CD4-positive, alpha-beta T cell treated with Interleukin-17A for 4 hours (primary cell): ENCODE measurements at places on chromosomes 2 and 18.

DNA sequence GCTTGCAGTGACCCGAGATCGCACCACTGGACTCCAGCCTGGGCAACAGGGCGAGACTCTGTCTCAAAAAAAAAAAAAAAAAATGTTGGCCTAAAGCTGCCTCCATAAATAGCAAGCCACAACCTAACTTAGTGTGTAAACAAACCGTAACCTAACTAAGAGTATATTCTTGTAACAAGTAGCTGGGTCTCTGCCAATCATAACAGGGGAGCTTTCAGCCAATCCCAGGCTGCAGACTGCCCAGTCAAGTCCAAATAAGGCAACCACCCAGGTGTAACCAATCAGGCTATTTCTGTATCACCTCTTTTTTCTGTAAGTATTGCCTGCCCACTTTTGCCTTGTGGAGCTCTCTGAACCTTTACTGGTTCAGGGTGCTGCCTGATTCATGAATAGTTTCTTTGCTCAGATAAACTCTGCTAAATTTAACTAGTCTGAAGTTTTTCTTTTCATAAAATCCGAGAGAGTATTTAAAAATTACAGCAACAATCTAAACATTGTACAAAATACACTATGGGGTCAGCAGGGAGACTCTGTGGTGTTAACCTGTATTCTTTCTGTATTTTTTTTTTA lies 4.5 kb downstream of the PSTPIP2 start:
- no peak for DNase-seq

DNA sequence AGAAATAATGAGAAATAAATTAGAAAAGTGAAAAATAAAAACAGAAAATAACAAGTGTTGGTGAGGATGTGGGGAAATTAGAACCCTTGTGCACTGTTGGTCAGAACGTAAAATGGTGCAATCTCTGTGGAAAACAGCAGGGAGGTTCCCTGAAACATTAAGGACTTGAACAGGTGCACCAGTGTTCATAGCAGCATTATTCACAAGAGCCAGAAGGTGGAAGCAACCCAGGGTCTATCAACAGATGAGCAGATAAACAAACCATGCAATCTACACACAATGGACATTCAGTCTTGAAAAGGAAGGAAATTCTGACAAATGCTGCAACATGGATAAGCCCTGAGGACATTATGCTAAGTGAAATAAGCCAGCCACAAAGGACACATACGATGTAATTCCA lies 58.2 kb upstream of the TFCP2L1 start:
- DNase-seq: no peak

- DNase-seq: no peak
Observed at GRCh38 chr2:224860786-224861185, 144.6 kb upstream of the CCDC195 start.

- no peak for DNase-seq
Observed at GRCh38 chr2:220521551-220521950, 894.1 kb downstream of the SLC4A3 start.

GRCh38 chr18:12307701-12308385 lies at the start of gene TUBB6:
Gene TUBB6, plus strand, starts transcription at chr18:12308241. Its CDS starts 52 bp downstream, at chr18:12308293.
- DNase-seq: no peak
